ENCODE measurements at places on chromosomes 3 and 15. TPM values are rescaled to one million over a fixed set of nuclear protein-coding genes. Genes with fewer than 3 reads are reported as not detected.

The RPUSD2 gene
- total RNA-seq, result 28.7 TPM

The COL7A1 gene
- 21.1 TPM for total RNA-seq

The PLA1A gene
- total RNA-seq, result not detected

The TIGIT gene
- total RNA-seq, result not detected

The C3orf22 gene
- total RNA-seq, result not detected

The GOLGA6A gene
- not detected for total RNA-seq

The TGM5 gene
- total RNA-seq, result 0.66 TPM

The IL5RA gene
- total RNA-seq, result not detected

The CAPN3 gene
- total RNA-seq, result 1.6 TPM

The CERS3 gene
- not detected for total RNA-seq

The UNC13C gene
- 0.03 TPM for total RNA-seq

The LAMB2 gene
- total RNA-seq, result 264 TPM

The GASK1A gene
- not detected for total RNA-seq

The CAMK2N2 gene
- 0.23 TPM for total RNA-seq

The HCN4 gene
- total RNA-seq, result not detected

The LIPH gene
- total RNA-seq, result not detected

The TMEM41A gene
- total RNA-seq, result 9.1 TPM

The CCR3 gene
- not detected for total RNA-seq

The SNRPN gene
- 285 TPM for total RNA-seq

The PCOLCE2 gene
- total RNA-seq, result 9.6 TPM

All from A375 (cell line).